ENCODE measurements at places on chromosomes 12 and 14.
A peak's percentile ranks its signal among the peaks of the same experiment; 100 is the strongest.

- no peak for DNase-seq
Observed at GRCh38 chr14:54760866-54761575, 141.6 kb downstream of the GCH1 start.

DNA sequence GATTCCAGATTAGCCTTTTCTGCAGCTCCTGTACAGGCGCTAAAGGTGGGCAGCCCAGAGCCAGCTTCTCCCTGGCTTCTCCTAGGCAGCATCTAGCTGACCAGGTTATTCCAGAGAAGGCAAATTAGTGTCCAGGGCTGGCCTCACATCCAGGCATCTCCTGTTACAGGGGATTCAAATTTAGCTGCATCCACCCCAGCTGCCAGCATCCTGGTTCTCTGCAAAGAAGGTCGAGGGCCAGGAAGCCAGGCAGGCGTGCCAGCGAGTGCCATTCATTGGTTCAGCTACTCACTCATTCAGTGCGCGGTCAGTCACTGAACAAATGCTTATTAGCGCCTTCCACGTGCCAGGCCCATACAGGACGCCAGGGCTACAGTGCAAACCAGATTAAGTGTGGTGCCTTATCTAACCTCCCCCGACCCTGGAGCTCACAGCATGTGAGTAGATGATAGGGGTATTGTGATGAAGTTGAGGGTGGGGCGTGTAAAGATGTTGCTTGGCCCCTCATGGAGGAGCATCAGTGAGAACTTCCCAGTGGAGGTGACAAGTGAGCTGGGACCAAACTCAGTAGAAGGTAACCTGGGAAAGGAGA is 15.7 kb upstream of the FAM222A start:
- no peak for DNase-seq

GRCh38 chr14:28831126-28831525 is 64.5 kb downstream of the FOXG1 start:
- no peak for DNase-seq

DNA sequence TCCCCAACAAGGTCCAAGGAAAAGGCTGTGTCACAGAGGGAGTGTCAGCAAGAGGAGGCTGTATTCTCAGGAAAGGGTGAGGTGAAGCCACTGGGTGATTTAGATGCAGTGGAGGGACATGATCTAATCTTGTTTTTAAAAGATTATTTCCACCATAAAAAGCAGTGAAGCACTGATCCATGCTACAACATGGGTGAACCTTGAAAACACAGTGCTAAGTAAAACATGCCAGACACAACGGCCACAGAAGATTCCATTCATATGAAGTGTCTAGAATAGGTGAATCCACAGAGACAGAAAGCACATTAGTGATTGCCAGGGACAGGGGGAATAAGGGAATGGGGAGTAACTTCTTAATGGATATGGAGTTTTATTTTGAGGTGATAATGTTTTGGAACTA is 12.8 kb downstream of the RITA1 start:
- no peak for DNase-seq

- DNase-seq = no peak
Observed at GRCh38 chr12:117521346-117521745, 159.9 kb upstream of the NOS1 start.

- DNase-seq = no peak
Observed at GRCh38 chr14:69711477-69711876, 55.5 kb upstream of the SRSF5 start.

GRCh38 chr12:123657211-123657610 is 13.7 kb upstream of the TCTN2 start:
- DNase-seq = no peak

- no peak for DNase-seq
Observed at GRCh38 chr14:101774006-101774795, 12.7 kb downstream of the PPP2R5C start.

- DNase-seq = peak; percentile 84
Observed at GRCh38 chr12:132523576-132524331, 33.8 kb downstream of the FBRSL1 start.

DNA sequence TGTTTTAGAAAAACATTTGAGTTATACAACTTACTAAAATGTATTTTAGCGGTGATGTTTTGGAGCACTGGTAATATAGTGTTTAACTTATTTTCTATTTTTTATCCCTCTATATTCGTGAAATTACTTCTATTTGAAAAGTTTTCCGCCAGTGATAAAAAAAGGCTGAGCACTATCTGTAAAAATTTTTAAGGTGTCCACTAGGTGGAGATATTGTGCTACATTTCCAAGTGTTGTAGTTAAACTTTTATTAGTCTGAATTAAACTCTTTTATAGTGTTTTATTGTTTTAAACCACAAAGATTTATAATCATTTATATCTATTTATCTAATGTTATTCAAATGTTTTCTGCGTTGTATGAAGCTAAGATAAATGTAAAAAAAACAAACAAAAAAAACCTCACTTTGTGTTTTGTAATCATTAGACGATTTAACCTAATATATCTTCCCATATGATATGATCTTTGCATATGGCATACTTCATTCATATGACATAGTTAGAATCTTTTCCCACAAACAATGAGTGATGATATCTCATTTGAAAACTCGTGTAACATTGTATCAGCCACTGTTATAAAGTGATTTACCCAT is 11.8 kb downstream of the ALG10B start:
- no peak for DNase-seq

DNA sequence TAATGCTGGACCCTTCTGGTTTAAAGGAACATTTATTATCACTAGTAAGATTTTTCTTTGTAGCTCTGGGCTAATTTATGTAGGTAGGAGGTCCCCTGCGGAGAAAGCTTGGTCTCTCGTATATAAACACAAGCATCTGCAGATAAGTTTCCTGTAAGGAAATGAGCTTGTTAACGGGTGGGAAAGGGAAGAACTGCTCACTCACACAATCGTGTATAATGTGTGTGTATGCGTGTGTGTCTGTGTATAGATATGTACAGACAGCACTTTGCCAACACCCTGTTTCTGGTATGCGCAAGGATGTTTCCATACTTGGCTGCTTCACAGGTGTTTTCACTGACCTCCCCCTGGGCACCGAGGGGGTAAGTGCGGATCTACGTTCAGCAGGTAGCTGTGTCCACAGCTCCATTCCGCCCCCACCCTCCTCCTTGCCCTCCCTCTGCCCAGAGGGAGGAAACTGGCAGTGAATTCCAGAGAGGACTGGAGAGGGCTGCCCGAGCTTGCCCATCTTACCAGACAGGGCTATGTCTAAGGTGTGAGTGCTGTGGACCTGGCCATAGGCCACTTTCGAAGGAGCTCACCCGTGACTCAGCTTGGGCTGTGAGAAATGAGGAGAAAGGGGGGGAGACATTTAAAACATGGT is 65.2 kb downstream of the NINJ2 start:
- DNase-seq = no peak

DNA sequence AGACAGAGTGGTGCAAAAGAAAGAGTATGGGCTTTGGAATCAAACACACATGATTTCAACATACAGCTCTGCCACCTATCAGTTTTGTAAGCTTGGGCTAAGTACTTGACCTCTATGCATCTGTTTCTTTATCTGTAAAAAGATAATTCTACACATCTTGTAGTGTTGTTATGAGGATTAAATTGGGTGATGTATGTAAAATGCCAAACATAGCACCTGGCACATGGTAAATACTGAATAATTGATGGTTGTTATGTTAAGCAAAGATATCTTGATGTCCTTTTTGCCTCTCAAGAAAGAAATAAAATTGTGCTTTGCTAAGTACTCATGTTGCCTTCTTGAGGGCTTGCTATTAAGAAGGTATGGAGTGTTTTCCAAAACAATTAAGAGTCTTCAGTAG is 2.3 kb upstream of the CSRP2 start:
- no peak for DNase-seq

- DNase-seq = no peak
Observed at GRCh38 chr12:84692071-84692470, 220.5 kb downstream of the SLC6A15 start.

- no peak for DNase-seq
Observed at GRCh38 chr12:124328116-124328515, 33.2 kb downstream of the RFLNA start.

- DNase-seq = no peak
Observed at GRCh38 chr14:65357113-65357512, 55.4 kb upstream of the FUT8 start.

DNA sequence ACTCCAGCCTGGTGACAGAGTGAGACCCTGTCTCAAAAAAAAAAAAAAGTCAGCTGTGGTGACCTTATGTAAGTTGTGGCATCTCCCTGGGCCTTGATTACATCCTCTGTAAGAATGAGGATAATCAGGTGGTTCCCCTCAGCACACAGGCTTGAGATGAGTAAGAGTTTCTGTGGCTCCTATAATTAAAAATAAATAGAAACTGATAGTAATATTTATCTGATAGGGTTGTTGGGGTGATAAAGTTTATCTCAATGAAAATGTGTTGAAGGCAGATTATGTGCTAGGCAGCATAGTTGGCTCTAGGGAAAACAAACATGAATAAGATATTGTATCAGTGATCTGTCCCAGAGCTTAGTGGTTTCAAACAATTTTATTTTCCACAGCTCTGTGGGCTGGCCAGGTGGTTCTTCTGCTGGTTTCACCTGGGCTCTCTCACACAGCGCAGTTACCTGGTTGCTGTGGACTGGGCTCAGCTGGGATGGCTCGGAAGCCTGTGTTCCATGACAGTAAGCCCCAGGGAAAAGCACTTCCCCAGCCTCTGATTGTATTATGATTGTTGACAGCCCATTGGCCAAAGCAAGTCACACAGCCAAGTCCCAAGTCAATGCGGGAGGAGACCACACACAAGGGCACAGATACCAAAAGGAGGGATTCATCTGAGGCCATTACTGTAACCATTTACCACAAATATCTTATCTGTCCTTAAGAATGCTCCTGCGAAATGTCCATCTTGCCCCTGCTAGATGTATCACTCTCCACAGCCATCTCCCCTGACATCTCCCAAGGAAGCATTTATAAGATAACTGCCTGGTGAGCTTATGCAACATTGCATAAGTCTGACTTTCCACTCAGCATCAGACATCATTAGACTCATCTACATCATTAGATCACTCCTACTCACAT is 151.7 kb downstream of the NUAK1 start:
- DNase-seq = no peak

DNA sequence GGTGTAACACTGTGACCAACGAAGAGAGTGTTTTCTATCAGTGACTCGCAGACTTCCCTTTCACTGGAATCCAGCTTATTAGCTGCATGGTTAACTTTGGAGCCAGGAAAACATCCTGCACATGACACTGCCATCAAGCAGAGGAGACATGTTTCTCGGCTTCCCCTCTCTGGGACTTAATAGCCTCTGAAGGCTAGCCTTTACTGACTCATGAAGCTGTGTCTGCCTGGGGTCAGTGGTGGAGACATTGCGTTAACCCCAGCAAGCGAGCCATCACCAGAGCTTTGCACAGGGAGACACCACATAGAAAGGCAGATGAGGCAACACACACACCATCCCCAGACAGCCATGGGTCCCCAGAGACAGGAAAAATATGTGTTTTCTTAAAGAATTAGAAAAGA is 126.9 kb upstream of the PRICKLE1 start:
- no peak for DNase-seq

- DNase-seq = no peak
Observed at GRCh38 chr12:92138626-92139025, 7.0 kb downstream of the BTG1 start.

DNA sequence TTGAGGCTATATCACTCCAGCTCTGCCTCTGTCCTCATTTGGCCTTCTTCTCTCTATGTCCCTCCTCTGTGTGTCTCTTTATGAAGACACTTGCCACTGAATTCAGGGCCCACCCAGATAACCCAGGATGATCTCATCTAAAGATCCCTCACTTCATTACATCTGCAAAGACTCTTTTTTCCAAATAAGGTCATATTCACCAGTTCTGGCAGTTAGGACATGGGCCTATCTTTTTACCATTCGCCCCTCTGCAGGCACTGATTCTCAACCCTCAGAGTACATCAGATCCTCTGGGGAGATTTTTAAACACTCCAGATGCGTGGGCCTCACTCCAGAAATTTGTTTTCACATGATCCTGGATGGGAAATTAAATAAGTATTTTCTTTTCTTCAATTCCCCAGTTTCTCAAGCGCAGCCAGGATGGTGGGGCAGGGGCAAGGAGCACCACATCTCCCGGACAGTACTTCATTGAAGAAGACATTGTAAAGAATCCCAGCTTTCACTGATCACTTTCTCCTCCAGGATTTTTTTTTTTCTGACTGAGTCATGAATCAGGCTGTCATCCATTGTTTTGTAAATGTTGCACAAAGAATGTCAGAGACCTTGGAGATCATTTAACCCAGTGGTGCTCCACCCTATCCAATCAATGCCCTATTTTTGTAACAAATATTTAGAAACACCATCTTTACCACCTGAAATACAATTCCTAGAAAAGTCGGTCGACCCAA is 27.4 kb downstream of the CRACR2A start:
- DNase-seq = no peak

DNA sequence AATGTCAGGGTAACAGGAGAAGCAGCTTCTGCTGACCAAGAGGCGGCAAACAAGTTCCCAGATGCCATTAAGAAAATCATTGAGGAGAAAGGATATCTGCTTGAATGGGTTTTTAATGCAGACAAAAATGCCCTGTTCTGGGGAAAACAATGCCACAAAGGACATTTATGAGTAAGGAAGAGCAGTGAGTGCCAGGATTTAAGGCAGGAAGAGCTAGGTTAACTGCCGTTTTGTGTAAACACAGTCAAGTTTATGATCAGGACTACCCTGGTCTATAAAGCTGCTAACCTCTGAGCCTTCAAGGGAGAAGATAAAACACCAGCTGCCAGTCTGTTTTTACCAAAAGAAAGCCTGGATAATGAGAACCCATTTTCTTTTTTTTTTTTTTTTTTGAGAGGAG is 8.5 kb downstream of the MAPKAPK5 start:
- DNase-seq = no peak

DNA sequence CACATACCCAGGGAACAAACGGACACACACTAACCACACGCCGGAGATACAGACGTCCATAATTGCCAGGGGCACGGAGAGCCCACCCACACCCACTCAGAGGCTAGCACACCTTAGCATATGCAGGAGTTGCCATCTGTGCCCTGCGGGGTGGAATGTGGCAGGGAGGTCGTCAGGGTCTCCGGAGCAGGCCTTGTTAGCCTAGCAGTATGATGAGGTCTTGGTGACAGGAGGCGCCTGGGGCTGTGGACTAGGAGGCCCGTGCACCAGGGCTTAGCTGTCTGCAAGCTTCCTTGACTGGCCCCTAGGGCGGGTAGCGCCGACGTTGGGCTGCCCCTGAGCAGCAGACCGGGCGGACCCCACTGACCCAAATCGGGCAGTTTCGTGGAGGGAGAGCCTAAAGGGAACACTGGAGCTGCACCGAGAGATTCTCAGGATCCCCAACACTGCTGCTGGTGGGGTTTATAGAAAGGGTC is 10.0 kb downstream of the STAC3 start:
- DNase-seq = no peak

DNA sequence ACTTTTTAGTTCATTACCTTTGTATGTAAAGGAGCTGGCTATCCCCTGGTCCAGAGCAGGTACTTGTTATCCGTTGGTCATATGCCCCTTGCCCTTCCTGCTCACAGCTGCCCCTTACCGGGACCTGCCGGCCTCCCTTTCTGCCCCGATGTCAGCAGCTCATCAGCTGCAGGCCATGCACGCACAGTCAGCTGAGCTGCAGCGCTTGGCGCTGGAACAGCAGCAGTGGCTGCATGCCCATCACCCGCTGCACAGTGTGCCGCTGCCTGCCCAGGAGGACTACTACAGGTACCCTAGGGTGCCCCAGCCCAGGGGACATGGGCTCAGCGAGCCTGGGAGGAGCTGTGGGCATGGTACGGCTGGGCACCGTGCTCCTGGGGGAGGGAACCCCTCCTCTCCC is 2.3 kb upstream of the RNU7-1 start:
- no peak for DNase-seq

- DNase-seq = no peak
Observed at GRCh38 chr12:115572440-115572839, 705.1 kb downstream of the MED13L start.

Data from substantia nigra (tissue), 51 donors.